Stimulated activated CD4-positive, alpha-beta T cell treated with anti-CD3 and anti-CD28 coated beads, TNF-alpha, amount 100 ng/mL, for 48 hours (primary cell): ENCODE measurements at places on chromosomes 1 and 21.

GRCh38 chr1:212072047-212072446 is 36.5 kb downstream of the DTL start:
- DNase-seq, result no peak

DNA sequence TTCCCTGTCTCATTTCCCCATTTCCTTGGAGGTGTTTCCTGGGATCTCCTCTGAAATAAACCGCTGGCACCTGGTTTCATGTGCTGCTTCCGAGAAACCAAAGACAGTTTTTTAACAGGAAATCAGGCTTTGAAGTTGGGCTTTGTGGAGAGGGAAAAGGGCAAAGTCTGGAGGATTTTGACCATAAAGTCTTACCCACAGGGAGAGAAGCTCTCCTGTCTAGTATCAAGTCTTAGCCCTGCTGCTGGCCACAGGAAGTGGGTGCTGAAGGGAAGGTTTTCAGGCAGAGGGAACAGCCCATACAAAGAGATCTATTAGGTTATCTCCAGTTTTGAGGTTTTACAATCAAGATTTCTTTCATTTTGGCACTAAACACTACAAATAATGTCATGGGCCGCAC is 29.3 kb downstream of the SLC5A9 start:
- no peak for DNase-seq

DNA sequence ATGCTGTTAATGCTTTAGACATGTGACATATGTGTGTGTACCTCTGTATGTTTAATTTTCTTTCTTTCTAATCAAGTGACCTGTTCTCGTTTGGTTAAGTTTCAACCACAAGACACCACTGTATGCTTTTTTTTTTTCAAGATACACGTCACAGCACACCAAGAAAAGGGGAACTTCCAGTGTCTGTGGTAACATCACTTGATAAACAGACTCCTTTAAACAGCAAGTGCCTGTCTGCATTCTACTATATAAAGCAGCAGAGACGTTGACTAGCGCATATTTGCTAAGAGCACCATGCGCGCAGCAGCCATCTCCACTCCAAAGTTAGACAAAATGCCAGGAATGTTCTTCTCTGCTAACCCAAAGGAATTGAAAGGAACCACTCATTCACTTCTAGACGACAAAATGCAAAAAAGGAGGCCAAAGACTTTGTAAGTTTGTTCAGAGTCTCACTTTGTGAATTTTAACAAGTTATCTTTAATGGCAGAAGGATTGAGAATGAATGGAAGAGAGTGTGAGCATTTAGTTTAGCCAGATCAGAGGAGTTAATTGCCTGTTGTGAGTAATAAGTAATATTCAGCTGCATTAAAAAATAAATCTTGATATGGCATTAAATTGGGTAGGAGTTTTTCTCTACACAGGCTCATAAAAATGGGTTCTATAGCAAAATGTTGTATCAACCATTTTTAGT is at the start of gene RGS1:
Gene RGS1, plus strand, starts transcription at position 275 of the 691 bp plus-strand sequence. Its CDS starts 20 bp downstream, at position 295.
- peak; percentile 11 for DNase-seq

GRCh38 chr1:192724670-192725069 is 84.2 kb upstream of the RGS2 start:
- DNase-seq, result no peak

GRCh38 chr1:244112636-244113035 is 61.6 kb downstream of the ZBTB18 start:
- no peak for DNase-seq

DNA sequence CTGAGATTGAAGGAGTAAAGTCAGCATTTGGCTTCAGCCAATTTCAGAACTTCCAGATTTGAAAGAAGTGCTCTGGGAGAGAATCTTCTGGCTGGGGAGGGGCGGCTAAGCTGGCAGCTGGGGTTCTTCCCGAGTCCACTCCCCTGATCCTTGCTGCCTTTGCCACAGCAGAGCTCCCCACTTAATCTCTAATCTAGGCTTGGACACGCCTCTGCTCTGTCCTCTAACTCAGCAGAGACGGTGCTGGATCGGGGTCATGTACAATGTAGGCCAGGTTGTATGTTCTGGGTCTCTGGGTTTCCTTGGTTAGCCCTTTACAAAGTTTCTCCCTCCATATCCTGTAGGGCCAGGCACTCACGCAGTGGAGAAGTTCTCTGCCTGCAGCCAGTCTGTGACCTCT is 10.1 kb upstream of the GSTM3 start:
- no peak for DNase-seq
